ENCODE measurements at places on chromosomes 11 and 22. TPM values are rescaled to one million over a fixed set of nuclear protein-coding genes. Genes with fewer than 3 reads are reported as not detected.

The PANX2 gene
- 3.1 TPM for total RNA-seq

The DDTL gene
- 3.1 TPM for total RNA-seq

The TBX10 gene
- not detected for total RNA-seq

The CCDC88B gene
- 1.4 TPM for total RNA-seq

The OR4A16 gene
- not detected for total RNA-seq

The ACR gene
- total RNA-seq, result not detected

DNA sequence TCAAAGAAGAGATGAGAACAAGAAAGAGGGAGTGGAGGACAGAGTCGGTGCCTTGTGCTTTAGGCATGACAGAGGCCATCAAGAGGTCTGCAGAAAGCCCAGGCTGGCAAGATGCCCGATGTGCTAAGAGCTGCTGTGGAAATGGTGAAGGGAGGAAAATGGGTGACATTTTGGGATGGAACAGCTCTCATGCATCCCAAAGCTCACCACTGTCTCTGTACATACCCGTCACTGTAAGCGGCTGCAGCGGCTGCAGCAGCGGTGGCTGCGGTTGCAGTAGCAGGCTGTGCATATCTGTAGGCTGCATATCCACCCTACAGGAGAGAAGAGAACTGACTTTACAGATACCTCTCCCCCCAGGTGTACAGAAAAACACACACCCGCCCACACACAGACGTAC, 28.6 kb downstream of the APOL5 start:
- no peak for DNase-seq

GRCh38 chr11:105789579-105790420, 179.9 kb downstream of the GRIA4 start:
- no peak for DNase-seq

DNA sequence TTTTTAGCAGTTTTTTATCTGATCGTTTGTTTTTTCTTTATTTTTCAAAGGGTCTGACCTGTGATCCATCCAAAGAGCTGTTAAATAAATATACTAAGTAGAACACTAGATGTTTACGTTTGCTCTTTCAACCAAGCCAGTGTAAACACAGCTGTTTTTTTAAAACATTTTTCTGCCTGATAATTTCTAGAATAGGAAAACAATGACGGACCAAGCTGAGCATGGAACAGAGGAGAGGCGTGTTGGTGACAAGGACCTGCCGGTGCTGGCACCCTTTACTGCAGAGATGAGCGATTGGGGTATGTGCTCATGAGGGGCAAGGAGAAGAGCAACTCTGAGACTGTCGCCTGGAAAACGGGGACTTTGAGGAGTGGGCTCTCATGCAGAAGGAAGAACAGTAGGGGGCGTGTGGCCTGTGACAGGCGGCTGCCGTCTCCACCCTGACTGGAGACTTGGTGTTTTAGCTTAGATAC, 28.6 kb upstream of the PANX2 start:
- no peak for DNase-seq

DNA sequence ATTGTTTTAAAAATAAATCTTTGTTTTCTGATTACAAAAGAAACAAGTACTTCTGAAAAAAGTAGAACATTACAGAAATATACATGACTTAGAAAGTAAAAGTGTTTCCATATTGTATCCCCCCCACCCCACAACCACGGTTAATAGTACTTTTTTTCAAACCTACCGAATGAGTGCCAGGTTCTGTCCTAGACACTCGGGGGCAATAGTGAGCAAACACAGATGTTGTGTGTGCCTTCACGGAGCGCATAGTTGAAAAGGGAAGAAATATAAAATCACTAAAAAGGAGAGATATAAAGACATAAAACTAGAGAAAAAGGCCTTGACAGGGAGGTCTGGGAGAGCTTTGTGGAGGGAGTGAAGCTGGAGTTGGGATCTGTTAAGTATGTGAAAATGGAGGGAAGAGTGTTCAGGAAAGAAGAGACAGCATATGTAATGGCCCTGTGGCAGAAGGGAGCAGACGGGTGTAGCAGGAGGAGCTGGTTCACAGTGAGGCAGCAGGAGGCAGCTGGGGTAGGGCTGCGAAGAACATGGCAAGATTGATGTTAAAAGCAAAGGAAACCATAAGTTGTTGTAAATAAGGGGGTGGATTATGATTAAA, 42.1 kb upstream of the ALX4 start:
- no peak for DNase-seq

DNA sequence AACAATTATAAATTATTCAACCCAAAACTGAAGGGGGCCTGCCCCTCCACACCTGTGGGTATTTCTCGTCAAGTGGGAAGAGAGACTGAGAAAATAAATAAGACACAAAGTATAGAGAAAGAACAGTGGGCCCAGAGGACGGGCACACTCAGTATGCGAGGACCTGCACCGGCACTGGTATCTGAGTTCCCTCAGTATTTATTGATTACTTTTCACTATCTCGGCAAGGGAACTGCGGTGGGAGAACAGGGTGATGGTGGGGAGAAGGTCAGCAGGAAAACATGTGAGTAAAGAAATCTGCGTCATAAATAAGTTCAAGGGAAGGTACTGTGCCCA, 3.2 kb downstream of the C11orf54 start:
- DNase-seq, result no peak

GRCh38 chr22:44328762-44329161, 16.0 kb upstream of the SHISAL1 start:
- DNase-seq, result no peak

DNA sequence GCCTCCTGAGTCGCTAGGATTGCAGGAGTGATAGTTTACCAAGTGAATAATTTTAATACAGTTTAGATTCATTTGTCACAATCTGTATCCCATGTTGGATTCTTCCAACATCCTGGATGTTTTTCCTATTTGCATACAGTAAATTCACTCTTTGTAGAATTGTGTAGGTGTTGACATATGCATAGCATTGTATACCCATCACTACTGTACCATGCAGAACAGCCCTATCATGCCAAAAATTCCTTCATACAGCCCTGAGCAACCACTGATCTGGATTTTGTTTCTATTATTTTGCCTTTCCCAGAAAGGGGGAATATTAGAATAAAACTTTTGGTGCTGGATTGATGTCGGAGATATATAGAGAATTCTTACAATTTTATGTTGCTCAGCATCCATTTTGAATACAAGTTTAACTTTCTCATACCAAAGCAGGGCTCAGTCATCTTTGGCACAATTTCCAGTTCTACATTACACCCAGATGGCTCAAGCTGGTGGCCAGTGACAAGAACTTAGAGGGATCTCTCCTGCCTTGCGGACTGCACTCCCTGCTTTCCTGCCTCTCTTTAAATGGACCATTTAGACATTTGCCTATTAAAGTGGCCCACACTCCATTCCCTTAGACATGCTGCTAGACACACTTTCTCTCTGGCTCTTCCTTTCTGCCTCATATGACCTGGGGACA, 45.4 kb upstream of the CFAP300 start:
- no peak for DNase-seq

GRCh38 chr11:77055101-77055561, 11.6 kb upstream of the CAPN5 start:
- DNase-seq, result no peak

DNA sequence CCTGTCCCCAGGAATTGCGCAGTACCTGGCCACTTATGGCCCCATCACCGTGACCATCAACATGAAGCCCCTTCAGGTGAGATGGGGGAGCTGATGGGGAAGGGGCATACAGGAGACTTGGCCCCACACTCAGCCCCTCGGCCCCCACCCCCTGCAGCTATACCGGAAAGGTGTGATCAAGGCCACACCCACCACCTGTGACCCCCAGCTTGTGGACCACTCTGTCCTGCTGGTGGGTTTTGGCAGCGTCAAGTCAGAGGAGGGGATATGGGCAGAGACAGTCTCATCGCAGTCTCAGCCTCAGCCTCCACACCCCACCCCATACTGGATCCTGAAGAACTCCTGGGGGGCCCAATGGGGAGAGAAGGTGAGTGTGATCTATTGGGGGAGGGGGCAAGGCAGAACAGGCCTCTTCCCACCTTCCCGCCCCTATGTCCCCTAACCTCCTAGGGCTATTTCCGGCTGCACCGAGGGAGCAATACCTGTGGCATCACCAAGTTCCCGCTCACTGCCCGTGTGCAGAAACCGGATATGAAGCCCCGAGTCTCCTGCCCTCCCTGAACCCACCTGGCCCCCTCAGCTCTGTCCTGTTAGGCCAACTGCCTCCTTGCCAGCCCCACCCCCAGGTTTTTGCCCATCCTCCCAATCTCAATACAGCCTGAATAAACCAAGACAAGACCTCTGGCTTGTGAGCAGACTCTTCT, 3.6 kb downstream of the CTSW start:
- DNase-seq, result no peak

DNA sequence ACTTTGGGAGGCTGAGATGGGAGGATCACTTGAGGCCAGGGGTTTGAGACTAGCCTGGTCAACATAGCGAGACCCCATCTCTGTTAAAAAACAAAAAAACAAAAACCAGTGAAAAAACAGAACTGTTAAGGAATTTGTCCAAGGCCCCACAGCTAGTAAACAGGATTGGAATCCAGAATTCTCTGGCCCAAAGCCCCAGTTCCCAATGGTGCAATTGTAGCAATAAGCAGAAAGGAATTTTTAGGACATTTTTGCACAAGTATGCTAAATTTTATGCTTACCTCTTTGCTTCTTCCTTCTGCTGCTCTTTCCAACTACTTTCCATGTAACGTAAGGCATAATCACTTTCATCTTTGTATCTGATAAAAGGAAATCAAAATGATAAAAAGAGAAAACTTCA, 11.6 kb downstream of the MISFA start:
- DNase-seq, result no peak

- no peak for DNase-seq
Observed at GRCh38 chr11:96188243-96189006, 154.6 kb downstream of the MAML2 start.

DNA sequence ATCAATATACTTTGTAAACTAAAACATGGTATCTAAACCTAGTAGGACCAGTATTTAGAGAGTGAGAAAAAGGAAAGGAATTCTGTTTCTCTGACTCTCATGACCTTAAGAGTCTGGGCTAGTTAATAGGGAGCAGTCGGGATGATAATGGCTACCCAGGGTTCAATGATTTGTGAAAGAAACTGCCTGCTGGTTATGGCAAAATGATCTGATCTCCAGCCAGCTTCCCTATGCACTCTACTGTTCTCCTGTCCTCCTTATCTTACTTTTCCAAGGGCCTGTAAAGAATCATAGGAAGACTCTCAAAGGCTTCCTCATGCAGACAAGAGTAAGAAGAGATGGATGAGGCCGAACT, 193.1 kb upstream of the PITPNB start:
- no peak for DNase-seq
